H54 (cell line): ENCODE measurements at places on chromosomes 4 and X.

DNA sequence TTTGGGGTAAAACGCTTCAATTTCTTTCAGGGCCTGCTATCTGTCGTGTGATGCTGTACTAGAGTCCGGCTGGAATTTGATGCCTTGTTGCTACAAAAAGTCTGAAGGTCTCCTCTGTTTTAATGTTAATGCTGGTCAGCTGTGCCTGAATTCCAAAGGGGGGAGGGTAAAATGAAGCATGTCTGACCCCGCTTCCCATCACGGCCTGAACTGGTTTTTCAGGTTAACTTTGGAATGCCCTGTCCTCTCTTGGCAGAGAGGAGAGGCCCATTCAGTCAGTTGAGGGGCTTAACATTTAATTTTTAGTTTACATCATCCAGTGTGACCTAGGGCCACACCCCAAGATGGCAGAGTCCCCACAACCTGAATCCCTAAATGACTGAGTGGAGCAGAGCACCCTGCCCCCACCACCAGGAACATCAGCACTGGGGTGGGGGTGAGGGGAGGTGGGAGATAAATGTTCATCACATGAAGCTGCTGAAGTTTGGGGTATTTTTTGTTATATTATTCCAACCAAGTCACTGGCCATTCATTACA, 47.9 kb upstream of the GPR78 start:
- DNase-seq: no peak

DNA sequence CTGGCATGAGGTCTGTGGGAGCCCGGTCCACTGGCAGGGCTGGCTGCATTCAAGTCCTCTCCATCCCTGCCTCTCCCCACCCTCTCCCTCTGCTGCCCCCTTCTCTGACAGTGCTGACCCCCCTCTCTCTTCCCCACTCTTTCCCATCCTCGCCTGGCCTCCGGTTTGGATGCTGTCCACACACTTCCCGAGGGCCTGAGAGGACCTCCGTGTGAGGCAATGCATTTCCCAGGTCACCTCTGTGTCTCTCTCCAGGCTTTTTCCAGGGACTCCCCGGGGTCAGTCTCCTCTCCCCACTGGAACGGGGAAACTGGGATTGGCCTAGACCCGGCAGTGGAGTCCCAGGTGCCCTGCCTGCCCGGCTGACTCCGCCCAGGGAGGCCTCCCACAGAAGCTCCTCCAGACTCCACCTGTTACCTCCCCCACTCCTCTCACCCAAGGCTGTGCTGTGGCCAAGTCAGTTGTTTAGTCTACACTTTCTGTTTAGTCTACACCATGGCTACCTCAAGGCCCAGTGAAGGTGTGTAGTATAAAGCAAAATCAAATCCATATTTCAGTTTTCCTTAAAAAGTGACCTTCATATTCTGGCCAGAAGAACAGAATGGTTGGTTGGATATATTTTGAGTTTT, 146.8 kb downstream of the PTTG2 start:
- DNase-seq: no peak

DNA sequence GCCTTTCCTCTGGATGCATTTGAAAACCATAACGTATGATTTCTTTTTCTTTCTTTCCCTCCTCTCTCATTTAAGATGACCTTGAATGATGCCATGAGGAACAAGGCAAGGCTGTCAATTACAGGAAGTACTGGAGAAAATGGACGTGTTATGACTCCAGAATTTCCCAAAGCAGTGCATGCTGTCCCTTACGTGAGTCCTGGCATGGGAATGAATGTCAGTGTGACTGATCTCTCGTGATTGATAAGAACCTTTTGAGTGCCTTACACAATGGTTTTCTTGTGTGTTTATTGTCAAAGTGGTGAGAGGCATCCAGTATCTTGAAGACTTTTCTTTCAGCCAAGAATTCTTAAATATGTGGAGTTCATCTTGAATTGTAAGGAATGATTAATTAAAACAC, 142.8 kb downstream of the GRIA2 start:
- DNase-seq: no peak

DNA sequence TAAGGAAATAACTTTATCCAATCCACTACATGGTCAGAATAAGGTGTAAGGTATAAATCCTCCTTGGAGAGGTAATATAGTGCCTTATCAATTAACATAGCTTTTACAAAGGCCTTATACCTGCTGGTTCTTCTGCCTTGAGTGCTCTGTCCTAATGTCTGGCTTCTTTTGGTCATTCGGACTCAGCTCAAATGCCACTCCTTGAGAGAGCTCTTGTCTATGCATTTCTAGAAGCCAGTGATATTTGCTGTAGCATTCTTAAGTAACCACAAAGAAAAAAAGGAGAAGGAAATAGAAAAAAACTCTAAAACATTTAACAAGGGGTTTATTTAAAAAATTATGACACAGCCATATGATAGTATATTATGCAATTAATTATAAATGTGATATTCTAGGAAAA, 444.8 kb upstream of the SLIT2 start:
- DNase-seq: no peak

DNA sequence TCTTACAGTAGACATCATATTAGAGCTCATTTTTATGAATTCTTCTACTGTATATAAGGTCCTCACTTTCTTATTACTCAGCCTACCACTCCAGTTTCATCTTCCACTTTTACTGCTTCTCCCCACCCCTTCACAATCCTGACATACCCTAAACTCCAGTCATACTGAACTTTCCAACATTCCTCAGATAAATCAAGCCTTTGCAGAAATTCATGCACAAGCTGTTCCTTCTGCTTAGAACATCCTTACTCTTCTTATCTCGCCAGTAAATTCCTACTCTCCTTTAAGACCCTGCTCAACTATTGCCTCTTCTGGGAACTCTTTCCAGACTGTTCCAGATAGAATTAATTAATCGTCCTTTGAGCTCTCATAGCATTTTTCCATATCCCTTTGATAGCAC, 24.8 kb downstream of the RTL9 start:
- no peak for DNase-seq

GRCh38 chr4:127049526-127049925, 583.2 kb upstream of the INTU start:
- DNase-seq: no peak

GRCh38 chr4:147683188-147683591, 773 bp downstream of the PRMT9 start:
- DNase-seq: no peak

- DNase-seq: no peak
Measured at GRCh38 chr4:2305766-2306501, 44.0 kb upstream of the MXD4 start.

DNA sequence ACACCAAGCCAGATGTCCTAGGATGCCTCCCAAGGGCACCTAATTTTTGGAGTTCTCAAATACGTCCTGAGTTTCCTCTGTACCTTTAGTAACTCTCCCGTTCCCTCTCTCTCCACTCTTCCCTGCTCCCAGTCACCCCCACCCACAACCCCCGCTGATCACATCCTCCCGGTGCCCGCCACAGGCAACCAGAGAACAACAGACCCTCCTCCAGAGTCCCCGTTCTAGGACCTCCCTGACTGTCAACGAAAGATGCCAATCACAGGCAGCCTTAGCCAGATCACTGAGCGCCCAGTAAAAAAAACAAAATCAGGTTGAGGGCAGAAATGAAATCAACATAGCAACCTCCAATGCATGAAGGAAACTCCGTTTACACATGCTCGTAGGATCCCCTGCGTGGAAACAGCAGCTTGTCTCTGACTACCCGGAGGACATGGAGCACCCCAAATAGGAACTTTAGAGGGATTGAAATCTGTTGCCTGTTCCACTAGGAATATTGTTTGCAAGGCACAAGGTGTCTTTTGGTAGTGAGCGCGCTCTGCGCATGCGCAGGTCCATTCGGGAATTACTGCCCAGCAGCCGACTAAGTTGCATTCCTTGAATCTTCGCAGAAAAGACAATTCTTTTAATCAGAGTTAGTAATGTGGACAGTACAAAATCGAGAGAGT, at the start of gene GABRB1:
Gene GABRB1, plus strand, starts transcription at position 557 of the 668 bp plus-strand sequence.
- peak; percentile 9 for DNase-seq

- DNase-seq: no peak
Measured at GRCh38 chr4:174230680-174231079, 52.8 kb downstream of the FBXO8 start.

GRCh38 chr4:143148521-143148920, 36.2 kb upstream of the USP38 start:
- DNase-seq: no peak

GRCh38 chr4:76203541-76203940, 10.1 kb downstream of the SCARB2 start:
- DNase-seq: no peak

- no peak for DNase-seq
Measured at GRCh38 chr4:80540785-80541469, 205.4 kb downstream of the CFAP299 start.

- no peak for DNase-seq
Measured at GRCh38 chrX:110491846-110492620, 133.4 kb downstream of the RTL9 start.

DNA sequence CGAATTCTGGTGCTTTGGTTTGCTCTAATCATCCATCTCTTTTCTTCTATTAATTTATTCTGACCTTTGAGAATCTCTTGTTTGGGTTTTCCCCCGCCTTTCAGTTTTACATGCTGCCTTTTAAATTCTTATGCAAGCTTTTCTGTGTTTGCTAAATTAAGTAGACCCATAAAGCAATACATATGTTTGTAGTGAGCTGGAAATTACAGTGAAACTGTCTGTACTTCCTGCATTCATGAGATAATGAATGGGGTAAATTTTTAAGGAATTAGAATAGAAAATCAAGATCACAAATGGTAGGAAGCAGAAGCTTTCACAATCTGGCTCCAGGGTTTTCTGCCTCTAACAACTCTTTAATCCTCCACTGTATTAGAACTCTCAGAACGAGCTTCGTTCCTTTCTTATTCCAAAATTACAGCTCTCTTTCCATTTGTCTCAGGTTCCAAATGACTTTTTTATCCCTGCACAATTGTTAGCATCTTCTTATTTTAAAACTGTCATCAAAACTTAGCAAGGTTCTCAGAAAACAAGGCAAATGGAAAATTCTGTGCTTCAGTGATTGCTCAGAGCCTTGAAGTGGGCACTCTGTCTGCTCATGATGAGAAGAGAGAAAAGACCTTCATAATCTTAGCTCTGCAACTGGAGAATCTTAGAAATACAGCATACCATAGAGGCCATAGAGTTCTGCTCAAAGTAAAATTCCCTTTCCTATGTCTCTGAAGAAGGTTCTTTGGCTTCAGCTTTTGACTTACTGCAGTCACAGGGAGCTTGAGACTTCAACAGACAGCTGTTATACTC, 108.2 kb downstream of the EGF start:
- no peak for DNase-seq

DNA sequence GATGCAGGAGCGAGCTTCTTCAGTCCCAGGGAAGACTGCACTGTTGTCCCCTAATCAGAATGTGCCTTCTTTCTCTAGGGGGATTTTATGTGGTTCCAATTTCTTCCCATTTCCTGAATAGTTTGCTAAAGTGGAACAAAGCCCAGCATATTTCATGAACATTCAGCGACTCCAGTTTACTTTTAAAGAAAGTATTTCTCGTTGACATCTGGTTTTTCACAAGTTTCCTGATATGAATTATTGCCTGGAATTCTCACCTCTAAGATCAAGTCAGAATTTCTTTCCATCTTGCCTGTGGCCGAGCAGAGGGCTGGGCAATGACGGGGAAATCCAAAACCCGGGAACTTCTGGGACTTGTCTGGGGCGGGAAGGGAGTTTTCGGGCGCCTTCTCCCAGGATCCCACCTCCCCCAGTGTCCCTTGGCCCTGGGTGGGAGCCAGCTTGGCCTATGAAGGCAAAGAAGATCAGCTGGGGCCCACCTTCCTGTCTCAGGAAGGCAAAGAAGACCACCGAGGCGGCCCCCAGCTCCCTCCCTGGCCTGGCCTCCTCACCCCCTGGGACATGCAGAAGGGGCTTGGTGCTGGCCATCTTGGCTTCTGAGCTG, 15.4 kb downstream of the SORCS2 start:
- DNase-seq: no peak

- DNase-seq: no peak
Measured at GRCh38 chr4:7970361-7970946, 30.8 kb upstream of the AFAP1 start.

DNA sequence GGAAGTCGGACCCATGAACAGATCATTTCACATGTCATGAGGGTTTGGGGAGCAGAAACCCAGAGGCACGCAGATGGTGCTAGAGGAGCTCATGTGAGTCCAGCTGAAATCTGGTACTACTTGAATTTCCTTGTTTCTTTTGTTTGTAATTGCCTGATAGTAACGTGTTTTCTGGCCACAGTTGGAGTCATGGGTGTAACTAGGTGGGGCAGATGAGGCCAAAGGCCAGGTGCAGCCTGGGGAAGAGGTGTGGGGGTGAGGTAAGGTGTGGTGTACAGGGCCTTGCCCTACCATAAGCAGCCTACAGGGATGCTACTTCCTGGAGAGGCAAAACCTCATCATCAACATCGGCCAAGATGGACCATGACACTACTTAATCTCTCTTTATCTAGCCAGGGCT, 271.4 kb downstream of the PTTG2 start:
- DNase-seq: no peak

DNA sequence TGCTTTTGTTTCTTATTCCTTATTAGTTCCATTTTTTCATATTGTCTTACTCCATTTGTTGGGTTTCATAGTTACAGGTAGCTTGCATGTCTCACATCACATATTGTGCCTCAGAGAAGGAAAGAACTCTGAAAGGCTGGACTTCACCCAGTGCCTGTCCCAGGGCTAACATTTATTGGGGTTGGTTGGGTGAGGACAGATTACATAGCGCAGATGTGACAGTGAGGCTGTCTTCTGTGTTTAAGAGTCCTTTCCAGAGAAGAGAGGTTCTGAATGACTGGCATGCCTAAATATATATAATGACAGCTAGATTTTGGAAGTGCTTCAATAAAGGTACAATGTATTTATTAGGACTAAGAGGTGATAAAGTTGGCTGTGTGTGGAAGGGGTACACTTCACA, 2.7 kb downstream of the ZNF330 start:
- DNase-seq: no peak

DNA sequence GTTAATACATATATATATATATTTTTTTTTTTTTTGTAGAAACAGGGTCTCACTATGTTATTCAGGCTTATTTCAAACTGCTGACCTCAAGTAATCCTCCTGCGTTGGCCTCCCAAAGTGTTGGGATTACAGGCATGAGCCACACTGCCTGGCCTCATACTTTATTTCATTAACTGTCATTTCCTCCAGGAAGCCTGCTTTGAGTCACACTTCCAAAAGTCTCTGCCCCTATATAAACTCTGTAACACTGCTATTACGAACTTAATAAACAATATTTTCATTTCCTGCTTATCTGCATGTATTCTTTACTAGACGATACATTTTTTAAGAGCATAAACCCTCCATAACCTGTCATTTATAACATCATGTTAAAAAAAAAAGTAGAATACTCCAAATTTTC, 167.2 kb downstream of the WDFY3 start:
- no peak for DNase-seq

DNA sequence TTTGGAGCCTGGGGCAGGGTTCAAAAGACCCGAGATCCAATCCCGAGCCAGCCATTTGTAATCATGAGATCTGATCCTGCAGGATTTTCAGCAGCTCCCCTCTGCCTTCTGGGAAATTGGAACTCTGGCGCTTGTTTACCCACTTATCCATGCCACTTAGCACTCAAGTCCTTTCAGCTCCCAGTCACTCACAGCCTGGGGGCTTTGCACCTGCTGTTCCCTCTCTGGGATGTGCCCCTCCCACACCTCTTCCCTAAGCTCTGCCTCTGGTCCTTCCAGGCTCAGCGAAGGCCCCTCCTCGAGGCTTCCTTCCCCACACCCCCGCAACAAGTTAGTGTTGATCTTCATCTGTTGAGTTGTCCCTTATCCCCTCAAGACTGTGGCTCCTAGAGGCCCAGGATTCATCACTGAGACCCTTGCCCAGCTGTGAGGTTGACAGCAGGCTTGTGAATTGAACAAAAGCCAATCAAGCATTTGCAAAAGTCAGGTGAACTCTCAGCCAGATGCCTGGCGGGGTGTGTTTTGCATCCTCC, 99.1 kb upstream of the AFAP1 start:
- DNase-seq: no peak

- no peak for DNase-seq
Measured at GRCh38 chr4:68905939-68906779, 45.4 kb downstream of the UGT2A3 start.
